ENCODE measurements at places on chromosomes 4 and X. TPM values are rescaled to one million over a fixed set of nuclear protein-coding genes. Genes with fewer than 3 reads are reported as not detected.

The MSL3 gene
- 22.6 TPM for total RNA-seq

The ELF4 gene
- 26.5 TPM for total RNA-seq

The ARHGEF6 gene
- 0.07 TPM for total RNA-seq

The GNL3L gene
- 31.6 TPM for total RNA-seq

The GAGE2A gene
- not detected for total RNA-seq

The GPR119 gene
- total RNA-seq: not detected

The ADH1A gene
- not detected for total RNA-seq

DNA sequence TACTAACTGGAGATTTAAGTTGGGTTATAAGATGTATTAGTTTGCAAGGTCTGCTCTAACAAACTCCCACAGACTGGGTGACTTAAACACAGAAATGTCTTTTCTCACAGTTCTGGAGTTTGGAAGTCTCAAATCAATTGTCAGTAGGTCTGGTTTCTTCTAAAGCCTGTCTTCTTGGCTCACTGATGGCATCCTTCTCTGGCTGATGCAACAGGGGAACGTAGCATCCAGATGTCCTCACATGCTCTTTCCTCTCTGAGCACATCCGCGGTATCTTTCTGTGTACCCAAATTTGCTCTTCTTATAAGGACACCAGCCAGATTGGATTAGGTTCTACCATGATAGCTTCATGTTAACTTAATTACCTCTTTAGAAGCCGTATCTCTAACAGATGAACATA lies 63.2 kb upstream of the BMP3 start:
- no peak for DNase-seq

DNA sequence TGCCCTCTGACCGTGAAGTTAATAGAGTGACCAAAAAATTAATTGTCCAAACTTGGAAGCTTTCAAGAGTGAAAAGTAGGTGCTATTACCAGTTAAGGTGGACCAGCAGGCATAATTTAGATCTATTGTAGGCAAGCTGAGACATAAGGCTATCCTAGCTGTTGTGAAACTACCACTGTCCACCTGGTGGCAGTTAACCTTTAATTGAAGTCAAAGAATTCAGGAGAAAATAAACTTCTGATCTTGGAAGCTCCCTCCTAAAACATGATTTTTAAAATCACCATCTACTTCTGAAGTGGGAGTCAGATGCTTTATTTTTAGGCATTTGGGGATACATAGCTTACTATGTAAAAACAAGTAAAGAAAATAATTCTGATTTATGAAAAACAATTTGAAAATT lies 636.3 kb upstream of the HTR2C start:
- no peak for DNase-seq

- no peak for DNase-seq
These were observed 1851.7 kb upstream of the IGFBP7 start for GRCh38 chr4:58961925-58962324.

DNA sequence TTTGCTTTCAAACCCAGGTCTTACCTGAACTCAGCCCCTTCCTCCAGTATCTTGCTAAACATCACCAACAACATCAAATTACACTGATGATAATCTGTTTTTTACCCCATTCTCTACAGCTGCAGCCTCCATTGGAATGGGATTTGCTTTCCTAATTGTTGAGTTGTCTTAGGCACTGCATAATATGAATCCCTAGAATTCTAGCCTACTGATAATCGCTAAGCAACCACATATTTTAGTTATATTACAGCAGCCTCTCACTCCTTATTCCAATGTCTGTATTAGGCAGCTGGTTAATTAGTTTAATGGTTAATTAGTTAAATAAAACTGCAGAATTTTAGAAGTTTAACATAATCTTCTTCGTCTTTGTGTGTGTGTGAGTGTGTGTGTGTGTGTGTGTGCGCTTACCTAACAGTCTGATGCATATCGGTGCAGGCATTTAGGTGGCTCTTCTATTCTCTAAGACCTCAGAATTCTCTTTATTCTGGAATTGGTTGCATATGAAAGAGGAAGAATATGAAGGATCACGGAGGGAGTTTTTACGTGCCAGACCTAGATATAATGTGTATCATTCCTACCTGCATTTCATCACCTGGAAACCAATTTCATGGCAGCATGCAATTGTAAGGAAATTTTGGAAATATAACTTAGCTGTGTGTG lies 5.3 kb upstream of the COMMD8 start:
- DNase-seq: no peak

DNA sequence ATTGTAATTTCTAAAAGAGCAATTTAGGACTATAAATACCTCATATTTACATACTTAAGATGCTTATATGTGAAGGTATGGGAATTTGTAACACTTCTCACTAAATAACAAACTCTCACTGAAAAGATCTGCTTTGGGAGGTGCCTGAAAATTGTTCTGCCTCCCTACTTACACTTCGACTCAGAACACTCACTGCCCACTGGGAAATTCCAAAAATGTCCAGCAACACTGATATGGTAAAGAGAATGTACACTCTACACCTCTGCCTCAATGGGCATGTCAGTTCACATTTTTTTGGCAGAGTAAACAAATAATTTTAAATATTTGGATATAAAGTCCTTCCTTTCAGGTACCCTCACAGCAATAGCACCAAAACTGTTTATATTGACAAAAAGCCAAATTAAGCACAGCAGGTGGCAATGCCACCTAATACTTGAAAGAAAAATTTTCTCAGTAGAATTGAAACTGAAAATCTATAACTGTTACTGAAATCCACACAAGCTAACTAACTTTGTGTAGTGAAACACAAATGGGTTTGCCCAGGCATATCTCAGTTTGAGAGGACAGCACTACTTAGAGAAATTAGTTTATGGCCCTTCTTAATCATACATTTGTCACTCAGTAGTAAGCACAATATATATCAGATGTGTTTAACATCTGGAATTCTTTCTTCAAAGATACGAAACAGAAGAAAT lies 67.1 kb downstream of the PRDM5 start:
- DNase-seq: no peak

DNA sequence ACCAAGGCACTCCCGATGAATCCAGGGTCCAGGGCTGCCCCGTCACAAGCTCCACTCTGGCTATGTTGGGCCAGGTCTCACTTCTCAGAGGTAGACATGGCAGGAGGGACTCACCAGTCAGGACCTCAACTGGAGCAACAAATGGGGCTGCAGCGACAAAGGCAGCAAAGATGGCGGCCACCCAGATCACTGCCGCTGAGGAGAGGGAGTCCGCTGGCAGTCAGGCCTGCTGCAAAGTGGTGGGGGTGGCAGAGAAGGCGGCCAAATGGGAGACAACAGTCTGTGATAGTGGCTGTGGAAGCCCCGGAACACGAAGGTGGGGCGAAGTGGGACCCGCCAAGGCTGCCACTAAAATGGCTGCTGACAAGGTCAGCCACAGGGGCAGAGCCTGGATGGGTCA lies 143.3 kb upstream of the RADX start:
- no peak for DNase-seq

DNA sequence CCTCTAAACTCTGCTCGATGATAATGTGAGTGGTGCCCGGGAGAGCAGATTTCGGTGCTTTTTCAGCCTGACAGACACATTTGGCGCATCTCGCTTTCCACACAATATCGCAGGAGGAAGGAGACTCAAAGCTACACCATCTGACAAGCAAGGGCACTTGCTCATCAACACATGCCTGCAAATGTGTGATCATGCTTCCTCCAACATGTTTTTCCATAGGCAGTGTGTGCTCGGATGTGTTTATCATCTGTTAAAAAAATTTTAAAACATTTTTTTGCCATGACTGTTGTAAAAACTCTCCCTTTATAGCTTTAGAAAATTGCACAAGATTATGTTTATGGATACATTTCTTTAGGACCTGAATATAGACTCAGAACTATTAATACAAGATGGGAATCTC lies 170.3 kb upstream of the PUDP start:
- DNase-seq: no peak

DNA sequence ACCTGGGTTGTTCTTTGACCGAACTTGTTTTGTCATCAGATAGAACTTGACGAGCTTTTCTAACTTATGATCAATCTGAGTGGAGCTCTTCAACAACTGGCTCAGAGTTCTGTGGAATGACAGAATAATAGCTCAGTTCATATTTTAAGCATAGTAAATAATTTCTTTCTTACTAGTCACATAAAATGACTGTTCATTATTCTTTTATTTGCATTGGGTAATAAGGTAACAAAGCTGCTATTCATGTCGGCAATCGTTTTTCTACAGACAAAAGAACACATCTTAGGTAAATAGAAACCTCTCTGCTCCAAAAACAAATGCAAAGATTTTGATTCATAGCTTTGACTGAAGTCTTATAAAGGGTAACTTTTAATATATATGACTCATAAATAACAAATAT lies 57.3 kb upstream of the CXCL8 start:
- peak; percentile 59 for DNase-seq

GRCh38 chr4:81740487-81740886 lies 268.8 kb upstream of the RASGEF1B start:
- no peak for DNase-seq

GRCh38 chrX:78527263-78527662 lies 131.9 kb downstream of the RTL3 start:
- peak; percentile 49 for DNase-seq

GRCh38 chrX:66408507-66408906 lies 230.4 kb downstream of the EDA2R start:
- DNase-seq: no peak

- peak; percentile 82 for DNase-seq
These were observed 91.1 kb upstream of the ANKRD50 start for GRCh38 chr4:124803641-124804040.

DNA sequence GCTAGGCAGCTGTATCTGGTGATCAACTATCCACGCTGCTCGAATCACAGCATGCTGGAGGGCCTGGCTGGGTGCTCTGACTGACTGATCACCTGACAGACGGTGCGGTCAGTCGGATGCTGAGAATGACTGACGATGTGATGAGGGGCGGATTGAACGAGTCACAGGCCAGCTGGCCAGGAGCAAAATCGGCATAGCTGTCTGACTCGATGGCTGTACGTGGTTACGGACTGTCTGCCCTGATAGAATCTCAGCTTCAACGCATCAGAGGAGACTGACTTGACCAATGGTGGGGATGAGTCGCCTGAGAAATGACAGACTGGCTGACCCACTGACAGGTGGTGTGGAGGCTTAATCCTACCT lies 1.0 kb upstream of the SUV39H1 start:
- DNase-seq: no peak

DNA sequence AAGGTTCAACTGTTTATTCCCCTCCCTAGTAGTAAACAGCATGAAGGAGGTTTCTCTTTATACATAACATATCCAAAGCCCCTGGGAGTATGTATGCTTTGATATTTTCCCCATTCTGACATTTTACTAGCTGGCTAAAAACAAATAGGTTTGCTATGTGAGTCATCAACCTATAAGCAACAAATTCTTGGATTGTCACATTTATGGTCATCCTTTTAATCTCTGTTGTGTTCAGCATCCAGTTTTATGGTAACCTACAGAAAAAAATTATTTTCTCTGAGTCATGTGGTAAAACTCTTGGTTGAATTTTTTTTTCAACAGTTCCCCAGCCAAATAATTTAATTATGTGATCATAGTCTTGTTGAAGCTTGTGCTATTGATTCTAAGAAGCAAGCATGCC lies 734.1 kb downstream of the ADGRL3 start:
- peak; percentile 74 for DNase-seq

DNA sequence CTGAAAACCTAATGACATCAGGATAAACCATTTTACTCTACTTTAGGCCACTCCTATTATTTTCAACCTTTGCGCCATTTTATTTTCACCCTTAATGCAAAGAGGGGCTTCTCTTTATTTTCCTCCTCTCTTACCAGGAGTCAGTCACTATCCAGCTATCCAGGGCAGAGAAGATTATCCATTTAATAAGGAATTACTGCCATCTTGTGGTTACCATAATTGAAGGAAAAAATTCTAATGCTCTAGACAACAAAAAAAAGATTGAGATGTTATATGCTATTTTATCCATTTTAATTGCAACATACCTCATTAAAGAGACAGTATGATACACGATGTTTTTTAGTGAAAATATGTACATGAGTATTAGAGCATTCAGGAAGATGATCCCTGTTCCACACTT lies 514.5 kb upstream of the FAM241A start:
- no peak for DNase-seq

DNA sequence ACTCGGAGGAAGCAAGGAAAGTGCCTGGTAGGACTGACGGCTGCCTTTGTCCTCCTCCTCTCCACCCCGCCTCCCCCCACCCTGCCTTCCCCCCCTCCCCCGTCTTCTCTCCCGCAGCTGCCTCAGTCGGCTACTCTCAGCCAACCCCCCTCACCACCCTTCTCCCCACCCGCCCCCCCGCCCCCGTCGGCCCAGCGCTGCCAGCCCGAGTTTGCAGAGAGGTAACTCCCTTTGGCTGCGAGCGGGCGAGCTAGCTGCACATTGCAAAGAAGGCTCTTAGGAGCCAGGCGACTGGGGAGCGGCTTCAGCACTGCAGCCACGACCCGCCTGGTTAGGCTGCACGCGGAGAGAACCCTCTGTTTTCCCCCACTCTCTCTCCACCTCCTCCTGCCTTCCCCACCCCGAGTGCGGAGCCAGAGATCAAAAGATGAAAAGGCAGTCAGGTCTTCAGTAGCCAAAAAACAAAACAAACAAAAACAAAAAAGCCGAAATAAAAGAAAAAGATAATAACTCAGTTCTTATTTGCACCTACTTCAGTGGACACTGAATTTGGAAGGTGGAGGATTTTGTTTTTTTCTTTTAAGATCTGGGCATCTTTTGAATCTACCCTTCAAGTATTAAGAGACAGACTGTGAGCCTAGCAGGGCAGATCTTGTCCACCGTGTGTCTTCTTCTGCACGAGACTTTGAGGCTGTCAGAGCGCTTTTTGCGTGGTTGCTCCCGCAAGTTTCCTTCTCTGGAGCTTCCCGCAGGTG lies 637 bp downstream of the AR start:
- DNase-seq: no peak

DNA sequence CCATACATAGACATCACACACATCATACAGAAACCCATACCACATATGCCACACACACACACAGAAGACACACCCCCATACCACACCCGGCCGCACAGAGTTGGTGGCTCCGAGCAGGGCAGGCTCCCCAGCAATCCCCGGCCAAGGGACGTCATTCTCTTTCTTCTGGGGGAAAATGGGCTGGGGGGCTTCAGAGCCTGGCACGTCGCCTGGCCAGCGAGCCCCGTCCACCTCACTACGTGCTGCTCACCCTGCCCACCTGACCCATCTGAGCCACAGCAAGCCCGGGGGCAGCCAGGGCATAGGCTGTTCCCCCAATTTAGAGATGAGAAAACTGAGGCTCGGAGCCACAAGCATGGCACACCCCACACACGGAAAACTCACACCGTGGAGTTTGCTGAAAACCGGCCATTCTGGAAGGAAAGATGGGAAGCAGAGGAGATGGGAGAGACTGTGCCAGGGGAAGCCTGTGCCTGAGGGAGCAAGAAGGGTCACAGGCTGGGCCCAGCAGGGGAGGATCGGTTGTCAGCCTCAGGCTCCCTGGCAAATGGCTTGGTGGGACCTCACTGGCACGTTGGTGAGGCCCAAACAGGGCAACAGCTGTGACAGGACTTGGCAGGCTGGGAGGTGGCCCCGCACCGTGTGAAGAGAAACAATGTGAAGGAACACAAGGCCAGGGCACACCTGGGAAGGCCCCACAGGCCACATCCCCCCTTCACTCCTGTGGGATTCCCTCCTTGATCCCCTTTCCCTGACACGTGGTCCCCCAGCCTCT lies 73.2 kb downstream of the JAKMIP1 start:
- DNase-seq: no peak

Measured in foreskin keratinocyte (primary cell).